ENCODE measurements at places on chromosomes 12 and 14.

GRCh38 chr12:103085541-103085940 is 128.1 kb downstream of the ASCL1 start:
- no peak for DNase-seq

DNA sequence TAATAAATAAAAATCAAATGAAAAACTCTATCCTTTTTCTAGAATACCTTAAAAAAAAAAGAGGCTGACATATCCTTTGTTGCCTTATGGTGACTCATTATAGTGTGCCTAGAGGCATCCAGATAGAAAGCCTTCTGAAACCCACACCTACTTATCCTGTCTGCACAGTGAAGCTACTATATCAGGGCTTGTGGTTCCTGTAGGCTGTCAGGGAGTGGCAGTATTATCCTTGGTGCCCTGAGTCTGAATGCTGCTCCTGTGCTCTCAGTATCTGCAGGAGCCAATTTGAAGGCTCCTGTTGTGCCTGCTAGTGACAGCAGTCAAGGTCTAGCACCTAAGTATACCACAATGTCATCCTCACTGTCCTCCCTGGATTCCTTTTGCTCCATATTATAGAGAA is 168.4 kb upstream of the AVPR1A start:
- no peak for DNase-seq

DNA sequence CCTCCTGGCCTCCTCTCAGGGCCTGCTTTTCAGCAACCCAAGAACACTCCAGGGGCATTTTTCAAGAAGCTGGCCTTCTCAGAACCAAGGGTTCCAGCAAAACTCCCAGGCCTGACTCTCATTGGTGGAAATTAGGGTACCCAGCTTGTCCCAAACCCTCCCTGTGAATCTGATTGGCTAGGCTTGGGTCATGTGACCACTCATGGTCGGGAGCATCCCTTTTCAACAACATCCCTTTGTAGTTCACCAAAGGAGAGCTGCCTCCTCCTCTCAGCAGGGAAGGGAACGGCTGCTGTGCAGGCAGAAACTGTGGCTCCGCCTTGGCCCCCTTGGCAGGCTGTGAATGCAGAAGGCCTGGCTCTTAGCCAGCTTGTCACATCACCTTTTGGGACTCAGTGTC is 94.5 kb downstream of the AACS start:
- DNase-seq, result no peak

DNA sequence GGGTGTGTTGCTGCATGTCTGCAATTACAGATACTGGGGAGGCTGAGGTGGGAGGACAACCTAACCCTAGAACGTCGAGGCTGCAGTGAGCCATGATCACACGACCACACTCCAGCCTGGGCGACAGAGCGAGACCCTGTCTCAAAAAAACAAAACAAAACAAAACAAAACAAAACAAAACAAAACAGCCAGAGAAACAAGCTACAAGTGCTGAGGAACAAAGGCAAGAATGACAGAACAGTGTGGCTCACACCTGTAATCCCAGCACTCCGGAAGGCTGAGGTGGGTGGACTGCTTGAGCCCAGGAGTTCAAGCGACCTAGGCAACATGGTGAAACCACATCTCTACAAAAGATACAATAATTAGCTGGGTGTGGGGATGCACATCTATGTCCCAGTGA is 38.0 kb upstream of the SRP54 start:
- DNase-seq, result no peak

GRCh38 chr14:29077916-29078315 is 311.3 kb downstream of the FOXG1 start:
- no peak for DNase-seq

GRCh38 chr12:54759751-54760150 is 94.6 kb upstream of the MUCL1 start:
- DNase-seq, result no peak

- DNase-seq, result no peak
Observed at GRCh38 chr12:113246478-113247122, 25.3 kb downstream of the TPCN1 start.

DNA sequence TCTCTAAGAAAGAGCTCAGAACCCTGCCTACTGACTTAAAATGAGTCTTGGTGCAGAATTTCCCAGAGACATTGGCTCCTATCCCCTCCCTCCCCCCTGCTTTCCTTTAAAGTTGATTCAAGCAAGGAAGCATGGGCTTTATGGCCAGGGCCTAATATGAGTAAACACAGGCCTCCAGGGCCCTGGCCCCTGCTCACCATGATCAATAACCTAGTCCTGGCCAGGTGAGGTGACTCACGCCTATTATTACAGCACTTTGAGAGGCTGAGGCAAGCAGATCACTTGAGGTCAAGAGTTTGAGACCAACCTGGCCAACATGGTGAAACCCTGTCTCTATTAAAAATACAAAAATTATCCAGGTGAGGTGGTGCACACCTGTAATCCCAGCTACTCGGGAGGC is 165.1 kb upstream of the TMCC3 start:
- no peak for DNase-seq

- no peak for DNase-seq
Observed at GRCh38 chr12:95857799-95858198, 953 bp upstream of the SNRPF start.

GRCh38 chr14:98758440-98758839 is 513.6 kb downstream of the BCL11B start:
- no peak for DNase-seq

DNA sequence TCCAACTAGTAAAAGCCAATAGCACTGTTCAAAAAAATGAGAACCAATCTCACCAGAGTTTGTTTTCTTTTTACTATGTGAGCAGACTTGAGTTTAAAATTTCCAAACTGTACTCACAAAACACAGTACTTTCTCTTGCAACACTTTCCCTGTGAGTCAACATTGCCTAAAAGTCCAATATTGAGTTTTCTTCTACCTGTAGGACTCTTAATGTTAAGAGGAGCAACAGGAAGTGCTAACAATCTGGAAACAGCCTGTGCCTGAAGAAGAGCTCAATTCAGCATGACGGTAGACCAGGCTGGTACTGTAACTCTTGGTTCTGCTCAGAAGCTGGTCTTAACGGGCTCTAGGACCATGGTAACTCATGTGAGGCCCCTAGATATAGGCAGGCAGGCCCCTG is 144.3 kb downstream of the MED13L start:
- DNase-seq, result peak; percentile 34

DNA sequence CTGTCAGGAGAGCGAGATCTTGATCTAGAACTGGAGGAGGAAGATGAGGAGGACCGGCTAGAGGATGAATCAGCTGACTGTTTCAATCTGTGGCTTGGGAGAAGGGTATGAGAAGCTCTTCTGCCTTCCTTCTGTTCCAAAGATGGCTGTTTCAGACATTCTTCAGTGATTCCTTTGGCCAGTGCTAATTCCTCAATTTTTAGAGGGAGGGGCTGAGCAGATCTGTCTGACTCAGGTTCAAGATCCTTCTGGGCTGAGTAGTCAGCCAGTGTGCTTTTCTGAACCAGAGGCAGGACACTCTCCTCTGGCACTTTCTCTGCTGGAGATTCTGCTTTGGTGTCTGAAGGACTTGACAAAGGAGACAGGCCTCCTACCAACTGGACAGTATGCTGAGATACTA is 15.2 kb downstream of the ACIN1 start:
- DNase-seq, result no peak

GRCh38 chr12:3311027-3311402 is 180.0 kb upstream of the PRMT8 start:
- DNase-seq, result no peak

DNA sequence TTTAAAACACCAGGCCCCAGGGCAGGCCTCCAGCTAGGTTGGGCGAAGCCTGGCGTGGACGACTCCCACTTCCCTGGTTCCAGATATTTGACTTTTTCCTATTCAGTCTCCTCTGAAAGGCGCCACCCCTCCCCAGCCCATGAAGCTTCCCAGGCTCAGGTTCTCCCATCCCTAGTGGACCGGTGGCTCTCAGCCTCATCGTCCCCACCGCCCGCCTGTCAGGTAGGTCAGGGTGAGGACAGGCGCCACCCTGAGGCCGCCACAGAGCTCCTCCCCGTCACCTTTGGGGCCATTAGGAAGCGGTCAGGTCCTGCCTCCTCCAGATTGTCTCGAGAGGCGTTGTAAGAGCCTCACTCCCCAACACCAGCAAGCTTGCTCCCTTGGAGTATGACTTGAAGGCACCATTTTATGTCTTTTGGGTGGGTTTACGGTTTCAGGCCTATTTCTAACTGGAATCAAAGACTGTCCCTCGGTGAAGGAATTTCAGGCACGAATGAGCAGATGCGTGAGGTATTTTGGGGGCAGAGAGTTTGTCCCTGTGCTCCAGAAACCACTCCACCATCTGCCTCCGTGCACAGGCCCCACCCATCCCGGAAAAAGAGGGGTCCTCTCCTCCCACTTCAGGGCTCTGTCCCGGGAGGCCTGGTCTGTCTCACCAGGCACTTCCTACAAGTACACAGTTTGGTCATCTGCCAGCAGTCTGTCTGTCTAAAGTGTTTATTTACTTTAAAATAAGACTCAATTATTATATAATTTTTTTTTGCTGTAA is 55.6 kb downstream of the TSPAN9 start:
- DNase-seq, result no peak

GRCh38 chr14:58108717-58109116 is 43.3 kb downstream of the ARMH4 start:
- DNase-seq, result no peak

GRCh38 chr12:125245581-125246557 is 180.6 kb downstream of the AACS start:
- DNase-seq, result no peak

DNA sequence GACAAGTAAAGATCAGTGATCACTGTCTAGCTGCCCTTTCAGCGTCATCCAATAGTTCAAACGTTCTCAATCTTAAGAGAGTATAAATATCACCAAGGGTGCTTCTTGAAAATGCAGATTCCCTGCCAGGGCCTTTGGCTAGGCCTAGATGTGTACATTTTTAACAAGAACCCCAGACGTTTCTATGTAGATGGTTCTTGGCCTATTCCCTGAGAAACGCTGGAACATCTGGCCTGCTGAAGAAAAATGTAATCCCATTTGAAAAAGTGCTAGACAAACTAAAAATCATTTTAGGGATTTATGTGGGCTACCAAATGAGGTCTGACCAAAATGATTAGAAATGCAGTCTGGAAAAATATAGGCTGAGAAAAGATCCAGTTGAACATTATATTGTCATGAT is 231.7 kb downstream of the ADAMTS20 start:
- no peak for DNase-seq

- DNase-seq, result no peak
Observed at GRCh38 chr12:2692080-2692479, 102.7 kb upstream of the FKBP4 start.

DNA sequence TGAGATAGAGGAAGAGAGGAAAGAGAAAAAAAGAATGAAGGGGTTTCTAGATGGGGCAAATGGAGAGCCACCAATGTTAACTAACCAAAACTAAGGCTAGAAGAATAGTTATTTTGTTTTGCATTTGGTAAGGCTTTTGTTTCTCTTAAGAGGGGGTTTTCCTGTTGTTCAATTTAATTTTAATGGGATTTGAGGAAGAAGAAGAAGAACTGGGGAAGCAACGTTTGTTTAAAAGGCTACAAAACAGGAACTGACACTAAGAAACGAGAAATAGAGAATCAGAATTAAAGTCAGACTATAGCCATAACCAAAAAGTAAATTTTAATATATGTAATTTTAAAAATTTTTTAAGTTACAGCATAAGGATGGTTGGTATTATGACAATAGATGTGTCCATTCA is 13.7 kb downstream of the TXNDC16 start:
- no peak for DNase-seq

GRCh38 chr12:96075560-96075959 is 40.2 kb upstream of the LTA4H start:
- no peak for DNase-seq

GRCh38 chr12:14395074-14395778 is 29.7 kb downstream of the ATF7IP start:
- DNase-seq, result no peak

DNA sequence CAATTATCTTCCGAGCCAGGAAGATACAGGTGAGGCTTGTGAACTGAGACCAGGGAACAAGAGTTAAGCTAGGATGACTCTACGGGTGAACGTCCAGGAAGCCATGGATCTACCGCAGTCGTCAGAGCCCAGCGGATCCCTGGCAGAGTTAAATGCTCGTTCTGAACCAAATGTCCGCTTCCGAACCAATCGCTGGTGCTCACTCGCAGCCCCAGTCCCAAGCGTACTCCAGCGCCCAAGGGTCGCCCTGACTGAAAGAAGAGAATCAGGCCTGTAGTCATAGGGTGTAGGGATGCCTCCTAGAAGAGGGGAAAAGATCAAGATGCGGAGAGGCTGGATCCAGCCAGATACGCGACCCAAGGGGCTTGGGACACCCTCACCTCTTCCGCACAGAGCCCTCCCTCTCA is 283 bp downstream of the VIPAS39 start:
- DNase-seq, result no peak

DNA sequence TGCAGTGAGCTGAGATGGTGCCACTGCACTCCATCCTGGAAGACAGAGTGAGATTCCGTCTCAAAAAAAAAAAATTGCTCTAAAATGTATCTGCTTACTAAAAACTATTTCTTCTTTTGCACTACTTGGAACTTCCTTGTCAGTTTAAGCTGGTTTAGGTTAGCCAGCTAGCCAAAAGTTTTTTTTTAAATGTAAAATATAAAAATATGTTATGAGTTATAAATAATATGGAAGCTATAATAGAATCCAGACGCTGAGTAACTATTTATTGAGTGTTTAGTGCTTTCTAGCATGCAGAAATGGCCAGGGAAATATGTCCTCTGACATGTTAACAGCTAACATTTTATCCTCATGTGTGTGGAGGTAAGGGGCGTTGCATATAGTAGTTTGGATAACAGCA is 85.6 kb downstream of the PLEKHA5 start:
- DNase-seq, result no peak

DNA sequence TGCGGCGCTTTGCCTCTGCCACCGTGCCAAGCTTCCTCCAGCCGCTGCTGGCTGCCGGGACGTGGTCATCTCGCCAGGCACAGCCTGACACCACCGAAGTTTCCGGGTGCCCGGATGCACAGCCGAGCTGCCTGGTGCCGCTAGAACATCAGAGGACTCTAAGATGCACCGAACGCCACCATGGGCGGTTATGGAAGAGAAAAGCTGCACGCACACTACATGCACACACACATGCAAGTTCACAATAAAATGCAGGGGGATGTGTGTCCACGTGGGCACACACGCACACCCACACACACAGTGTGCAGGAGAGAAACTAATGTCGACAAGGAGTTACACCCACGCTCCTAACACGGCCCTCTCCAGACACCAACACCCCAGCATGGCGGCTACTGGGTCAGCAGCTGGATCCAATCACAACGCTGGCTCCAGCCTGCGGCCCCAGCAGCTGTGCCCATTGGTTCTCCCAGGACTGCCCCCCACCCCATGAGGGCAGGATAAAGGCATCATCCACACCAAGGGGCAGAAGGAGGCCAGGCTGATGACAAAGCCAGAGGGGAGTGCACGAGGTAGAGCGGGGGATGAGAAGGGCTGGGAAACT is 82.7 kb downstream of the BCL11B start:
- DNase-seq, result no peak

Measured in SIG-M5 (cell line).